ENCODE measurements at places on chromosomes 3 and 15.

- no peak for DNase-seq
Observed at GRCh38 chr3:26590919-26591484, 31.6 kb upstream of the LRRC3B start.

- peak; percentile 69 for DNase-seq
Observed at GRCh38 chr15:59180945-59181600, 25.6 kb upstream of the LDHAL6B start.

DNA sequence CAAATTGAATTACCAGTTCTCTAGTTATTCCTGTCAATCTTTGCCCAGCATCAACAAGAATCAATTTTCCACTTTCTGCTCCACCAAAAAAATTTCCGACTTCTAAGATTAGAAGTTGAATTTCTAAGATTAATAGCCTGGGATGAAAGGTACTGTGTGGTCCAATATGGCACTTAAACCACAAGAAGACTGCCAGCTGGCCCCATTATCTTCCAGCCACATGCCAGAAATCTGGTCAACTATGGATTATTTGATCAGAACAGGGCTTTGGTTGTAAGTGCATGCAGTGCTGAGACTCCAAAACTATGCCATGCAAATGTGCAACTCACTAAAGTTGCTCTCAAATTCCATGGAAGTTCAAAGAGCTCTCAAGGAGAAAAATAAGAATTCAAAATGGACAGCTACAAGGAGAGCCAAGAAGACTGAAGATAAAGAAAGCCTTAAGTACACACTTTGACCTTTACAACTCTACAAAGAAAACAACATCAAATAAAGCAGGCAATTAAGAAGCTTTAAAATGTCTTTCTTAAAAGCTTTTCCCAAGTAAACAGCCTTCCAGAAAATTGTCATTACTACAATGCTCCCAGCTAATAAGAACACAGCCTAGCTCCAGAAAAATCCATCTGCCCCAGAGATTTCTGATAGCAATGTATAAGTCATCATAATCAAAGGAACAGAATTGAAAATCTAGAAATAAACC lies 64.2 kb downstream of the ST3GAL6 start:
- DNase-seq: no peak

GRCh38 chr15:48354694-48355303 lies 23.6 kb downstream of the DUT start:
- DNase-seq: no peak

DNA sequence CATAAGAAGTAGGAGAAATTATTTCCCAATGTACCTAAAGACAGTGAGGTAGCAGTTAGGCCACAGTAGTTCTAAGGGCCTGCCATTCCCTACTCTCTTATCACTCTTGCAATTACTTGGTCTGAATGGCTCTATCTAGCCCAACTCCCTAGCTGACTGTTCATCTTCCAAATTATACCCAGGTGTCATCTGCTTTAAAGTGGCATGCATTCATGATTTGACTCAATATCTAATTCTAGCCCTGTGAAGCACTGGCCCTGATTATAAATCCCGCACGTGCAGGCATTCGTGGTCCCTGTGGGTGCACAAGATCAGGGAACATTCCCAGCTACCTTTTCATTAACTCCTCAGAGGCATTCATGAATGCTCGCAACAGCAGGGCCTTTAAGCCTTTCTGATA lies 43.1 kb upstream of the ZNF774 start:
- no peak for DNase-seq

- no peak for DNase-seq
Observed at GRCh38 chr15:78564743-78565096, 600 bp upstream of the CHRNA5 start.

GRCh38 chr3:14261229-14261628 lies 82.6 kb downstream of the LSM3 start:
- no peak for DNase-seq

GRCh38 chr15:44882499-44882968 lies 74.0 kb upstream of the TERB2 start:
- no peak for DNase-seq

DNA sequence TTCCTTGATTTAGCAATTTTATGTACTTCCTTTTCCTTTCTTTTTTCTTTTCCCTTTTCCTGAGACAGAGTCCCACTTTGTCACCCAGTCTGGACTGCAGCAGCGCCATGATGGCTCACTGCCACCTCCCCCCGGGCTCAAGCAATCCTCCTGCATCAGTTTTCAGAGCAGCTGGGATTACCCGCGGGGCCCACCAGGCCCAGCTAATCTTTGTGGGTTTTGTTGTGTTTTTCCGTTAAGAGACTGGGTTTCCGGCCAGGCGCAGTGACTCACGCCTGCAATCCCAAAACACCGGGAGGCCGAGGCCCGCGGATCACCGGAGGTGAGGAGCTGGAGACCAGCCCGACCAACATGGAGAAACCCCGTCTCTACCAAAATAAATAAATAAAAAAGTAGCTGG lies 17.7 kb downstream of the GOLGA8S start:
- no peak for DNase-seq

DNA sequence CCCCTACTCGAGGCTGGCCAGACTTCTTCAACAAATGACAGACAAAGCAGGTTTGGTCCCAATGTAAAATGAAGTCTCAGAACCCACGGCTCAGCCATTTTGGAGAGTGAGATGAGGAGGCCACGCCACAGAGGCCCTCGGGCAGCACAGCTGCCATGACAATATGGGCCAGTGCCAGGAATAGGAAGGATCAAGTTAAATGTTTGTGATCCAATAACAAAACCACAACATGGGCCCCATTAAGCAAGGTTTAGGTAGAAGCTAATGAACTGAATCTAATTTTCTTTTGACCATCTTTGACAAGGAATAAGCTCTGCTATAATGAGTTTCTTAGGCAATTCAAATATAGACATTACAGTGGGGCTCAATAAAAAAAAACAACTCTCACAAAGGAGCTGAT lies 52.6 kb downstream of the RFTN1 start:
- no peak for DNase-seq

DNA sequence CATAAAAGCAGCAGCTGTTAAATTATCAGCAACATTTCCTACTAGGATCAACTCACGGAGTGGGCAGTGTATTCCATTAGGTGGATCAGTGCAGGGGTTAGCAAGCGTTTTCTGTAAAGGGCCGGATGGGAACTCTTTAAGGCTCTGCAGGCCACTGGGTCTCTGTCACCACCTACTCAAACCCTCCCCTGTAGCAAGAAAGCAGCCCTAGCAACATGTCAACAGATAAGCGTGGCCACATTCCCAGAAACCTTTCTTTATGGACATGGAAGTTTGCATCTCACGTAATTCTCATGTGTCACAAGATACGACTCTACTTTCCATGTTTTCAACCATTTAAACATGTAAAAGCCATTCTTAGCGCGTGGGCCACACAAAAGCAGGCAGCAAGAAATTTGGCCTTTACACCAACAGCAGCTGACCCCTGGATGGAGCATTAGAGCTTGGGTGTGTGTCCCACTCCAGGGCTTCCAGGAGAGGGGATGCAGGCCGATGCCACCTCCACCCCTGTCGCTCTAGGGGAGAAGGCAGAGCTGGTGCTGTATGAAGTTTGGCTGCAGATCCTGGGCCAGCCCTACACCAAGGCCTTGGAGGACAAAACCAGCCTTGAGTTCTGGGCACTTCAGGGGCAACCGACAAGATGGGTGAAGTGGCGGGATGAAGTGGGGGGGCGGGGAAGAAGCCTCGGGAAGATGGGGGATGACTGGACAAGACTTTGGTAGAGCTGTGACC lies 48.2 kb upstream of the CSPG4 start:
- DNase-seq: no peak

GRCh38 chr15:81024265-81024872 lies 23.6 kb downstream of the TLNRD1 start:
- DNase-seq: no peak

GRCh38 chr3:20361000-20361399 lies 175.0 kb upstream of the SGO1 start:
- DNase-seq: no peak

- DNase-seq: no peak
Observed at GRCh38 chr3:54243056-54243931, 120.9 kb downstream of the CACNA2D3 start.

All from GM04503 (cell line).